Esophagus mucosa (tissue), 1 donor: ENCODE measurements at places on chromosomes 7 and 10.

DNA sequence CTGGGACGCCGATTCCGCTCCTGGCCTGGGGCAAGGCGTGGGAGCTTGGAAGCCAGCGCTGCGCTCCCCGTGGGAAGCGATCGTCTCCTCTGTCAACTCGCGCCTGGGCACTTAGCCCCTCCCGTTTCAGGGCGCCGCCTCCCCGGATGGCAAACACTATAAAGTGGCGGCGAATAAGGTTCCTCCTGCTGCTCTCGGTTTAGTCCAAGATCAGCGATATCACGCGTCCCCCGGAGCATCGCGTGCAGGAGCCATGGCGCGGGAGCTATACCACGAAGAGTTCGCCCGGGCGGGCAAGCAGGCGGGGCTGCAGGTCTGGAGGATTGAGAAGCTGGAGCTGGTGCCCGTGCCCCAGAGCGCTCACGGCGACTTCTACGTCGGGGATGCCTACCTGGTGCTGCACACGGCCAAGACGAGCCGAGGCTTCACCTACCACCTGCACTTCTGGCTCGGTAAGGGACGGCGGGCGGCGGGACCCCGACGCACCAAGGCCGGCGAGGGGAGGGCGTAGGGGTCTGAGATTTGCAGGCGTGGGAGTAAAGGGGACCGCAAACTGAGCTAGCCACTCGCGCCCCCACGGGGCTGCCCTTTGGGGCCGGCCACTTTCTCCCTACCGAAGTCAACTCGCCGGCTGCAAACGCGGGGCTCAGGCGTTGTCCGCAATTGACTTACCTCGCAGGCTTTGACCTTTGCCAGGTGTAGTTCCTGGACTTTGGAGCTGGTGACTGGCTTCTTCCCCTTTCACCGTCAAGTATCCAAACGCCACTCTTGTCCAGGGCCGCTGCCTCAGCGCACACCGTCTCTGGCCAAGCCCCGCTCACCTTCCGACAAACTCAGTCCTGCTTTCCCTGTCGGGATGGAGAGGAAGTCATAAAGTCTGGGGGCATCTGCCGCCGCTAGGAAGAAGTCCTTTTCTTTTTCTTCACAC lies at the start of gene SCIN:
TSS of gene SCIN (plus strand) at position 187 of the 928 bp plus-strand sequence. CDS start at position 254, 67 bp downstream.
- ATAC-seq: peak; percentile 48

GRCh38 chr10:32072025-32072800 lies 16.0 kb upstream of the KIF5B start:
- peak; percentile 84 for ATAC-seq

DNA sequence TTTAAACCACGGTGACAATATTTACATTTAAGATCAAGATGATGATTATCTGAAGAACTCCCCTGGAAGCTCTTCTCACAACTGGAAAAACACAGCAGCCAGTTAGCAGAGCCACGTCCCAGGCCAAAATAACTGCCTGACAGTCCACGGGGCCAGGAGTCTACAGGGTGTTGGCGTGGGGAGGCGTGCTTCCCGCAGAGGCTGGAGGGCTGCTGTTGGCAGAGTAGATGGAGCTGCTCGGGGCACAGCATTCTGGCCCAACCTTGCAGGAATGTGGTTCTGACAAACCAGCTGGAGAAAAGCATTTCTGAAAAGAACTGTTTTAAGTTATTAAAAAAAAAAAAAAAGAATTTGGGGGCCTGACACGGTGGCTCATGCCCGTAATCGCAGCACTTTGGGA lies 177.9 kb downstream of the EBF3 start:
- no peak for ATAC-seq

- ATAC-seq: no peak
These were observed 217.5 kb downstream of the SDK1 start for GRCh38 chr7:3518546-3518945.

DNA sequence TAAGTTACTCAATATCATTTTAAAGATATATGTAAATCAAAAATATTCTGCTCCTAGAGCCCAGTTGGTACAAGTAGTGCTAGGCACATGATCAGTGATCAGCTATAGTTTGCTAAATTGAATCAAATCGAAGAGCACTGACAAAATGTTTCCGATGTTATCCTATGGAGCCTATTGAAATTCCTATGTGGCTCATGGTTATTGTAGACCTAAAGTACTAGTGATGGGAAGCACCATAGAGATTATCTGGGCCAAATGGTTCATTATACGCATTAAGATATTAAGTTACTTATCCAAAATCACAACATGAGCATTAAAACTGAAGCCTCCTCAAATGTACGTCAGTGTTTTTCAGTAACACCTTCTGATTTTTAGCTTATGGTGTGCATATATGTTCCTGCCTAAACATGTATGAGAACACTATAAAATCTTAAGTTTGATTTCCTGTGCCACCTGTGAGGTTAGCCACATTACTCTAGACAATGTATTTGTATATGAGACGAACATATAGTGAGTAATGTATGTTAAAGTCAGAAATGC lies 103.2 kb downstream of the IQUB start:
- ATAC-seq: no peak

- no peak for ATAC-seq
These were observed 19.1 kb downstream of the PLCE1 start for GRCh38 chr10:94012834-94013233.

- ATAC-seq: peak; percentile 43
These were observed 29.0 kb upstream of the IL6 start for GRCh38 chr7:22697876-22698606.
